Activated CD8-positive, alpha-beta memory T cell treated with anti-CD3 and anti-CD28 coated beads for 4 hours (primary cell): ENCODE measurements at places on chromosomes 11 and 22.

DNA sequence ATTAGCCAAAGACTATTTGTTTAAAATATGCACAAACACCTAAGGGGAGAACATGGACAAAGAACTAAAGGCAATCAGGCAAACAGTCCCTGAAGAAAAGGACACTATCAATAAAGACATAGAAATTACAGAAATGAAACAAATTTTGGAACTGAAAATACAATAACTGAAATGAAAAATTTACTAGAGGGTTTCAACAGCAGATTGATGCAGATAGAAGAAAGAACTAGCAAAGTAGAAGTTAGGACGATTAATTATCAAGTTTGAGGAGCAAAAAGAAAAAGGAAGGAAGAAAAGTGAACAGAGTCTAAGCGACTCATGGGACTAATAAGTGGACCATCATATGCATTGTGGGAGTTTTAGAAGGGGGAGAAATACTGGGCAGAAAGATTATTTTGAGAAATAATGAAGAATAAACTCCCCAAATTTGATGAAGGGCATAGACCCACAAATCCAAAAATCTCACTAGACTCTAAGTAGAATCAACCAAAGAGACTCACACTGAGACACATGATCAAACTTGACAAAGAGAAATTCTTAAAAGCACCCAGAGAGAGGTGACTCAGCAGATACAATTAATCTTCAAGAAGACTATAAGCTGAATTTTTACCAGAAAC lies 62.9 kb downstream of the JAM3 start:
- DNase-seq: no peak

DNA sequence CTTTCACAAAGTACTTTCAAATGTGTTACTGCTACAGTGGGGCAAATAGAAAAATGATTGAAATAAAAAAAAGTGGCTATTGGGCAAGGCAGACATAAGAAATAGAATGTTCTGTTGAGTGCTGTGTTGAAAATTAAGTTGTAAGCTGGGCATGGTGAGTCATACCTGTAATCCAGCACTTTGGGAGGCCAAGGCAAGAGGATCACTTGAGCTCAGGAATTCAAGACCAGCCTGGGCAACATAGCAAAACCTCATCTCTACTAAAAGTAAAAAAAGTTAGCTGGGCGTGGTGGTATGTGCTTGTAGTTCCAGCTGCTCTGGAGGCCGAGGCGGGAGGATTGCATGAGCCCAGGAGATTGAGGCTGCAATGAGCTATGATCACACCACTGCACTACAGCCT lies 26.9 kb upstream of the LDHA start:
- DNase-seq: no peak

DNA sequence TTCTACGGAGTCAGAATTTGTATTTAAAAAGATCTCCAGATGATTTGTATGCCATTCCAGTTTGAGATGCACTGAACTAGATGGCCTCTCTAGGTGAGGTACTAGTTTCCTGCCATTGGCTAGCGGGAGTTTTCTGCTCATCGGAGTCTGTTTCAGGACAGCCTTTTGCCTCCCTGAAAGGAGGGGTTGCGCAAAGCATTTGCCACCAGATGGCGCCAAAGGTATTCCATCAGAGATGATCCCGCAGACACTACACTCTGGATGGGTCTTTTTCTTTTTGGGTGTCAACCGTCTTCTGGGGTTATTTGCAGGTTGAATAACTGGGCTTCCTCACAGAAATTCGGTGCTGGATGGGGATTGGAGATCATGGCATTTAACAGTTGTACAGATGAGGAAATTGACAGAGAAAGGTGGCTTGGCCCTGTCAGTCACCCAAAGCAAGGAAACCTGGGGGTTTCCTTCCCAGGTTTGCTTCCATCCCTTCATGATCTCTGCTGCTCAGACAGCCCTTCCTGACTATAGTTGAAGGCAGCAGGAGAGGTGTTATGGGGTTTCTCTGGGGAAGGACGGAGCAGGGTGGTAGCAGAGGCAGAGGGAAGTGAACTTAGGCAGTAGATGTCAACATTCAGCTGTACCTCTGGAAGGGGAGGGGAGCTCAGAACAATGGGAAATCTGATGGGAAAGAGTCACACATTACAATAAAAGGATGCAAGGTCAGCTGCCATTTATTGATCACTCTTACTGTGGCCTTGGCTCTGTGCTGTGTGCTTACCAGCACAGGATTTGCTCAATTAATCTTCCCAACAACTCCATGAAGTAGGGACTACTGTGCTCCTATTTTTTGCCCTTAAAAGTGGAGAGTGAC lies 81.6 kb downstream of the CCDC81 start:
- DNase-seq: peak; percentile 40

DNA sequence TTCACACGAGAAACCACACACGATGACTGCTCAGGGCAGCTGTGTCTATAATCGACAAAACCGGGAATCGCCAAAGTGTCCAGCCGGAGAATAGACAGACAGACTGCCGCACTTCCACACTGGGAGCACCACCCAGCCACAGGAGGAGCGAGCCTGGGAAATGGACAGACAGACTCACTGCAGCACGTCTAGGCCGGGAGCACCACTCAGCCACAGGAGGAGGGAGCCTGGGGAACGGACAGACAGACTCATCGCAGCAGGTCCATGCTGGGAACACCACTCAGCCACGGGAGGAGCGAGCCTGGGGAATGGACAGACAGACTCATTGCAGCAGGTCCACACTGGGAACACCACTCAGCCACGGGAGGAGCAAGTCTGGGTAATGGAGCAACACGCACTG lies 137.2 kb downstream of the BRD1 start:
- no peak for DNase-seq

- no peak for DNase-seq
These were observed 50.3 kb downstream of the CDKN1C start for GRCh38 chr11:2835296-2835695.

- no peak for DNase-seq
These were observed 70.1 kb downstream of the LRP5 start for GRCh38 chr11:68382358-68382998.

DNA sequence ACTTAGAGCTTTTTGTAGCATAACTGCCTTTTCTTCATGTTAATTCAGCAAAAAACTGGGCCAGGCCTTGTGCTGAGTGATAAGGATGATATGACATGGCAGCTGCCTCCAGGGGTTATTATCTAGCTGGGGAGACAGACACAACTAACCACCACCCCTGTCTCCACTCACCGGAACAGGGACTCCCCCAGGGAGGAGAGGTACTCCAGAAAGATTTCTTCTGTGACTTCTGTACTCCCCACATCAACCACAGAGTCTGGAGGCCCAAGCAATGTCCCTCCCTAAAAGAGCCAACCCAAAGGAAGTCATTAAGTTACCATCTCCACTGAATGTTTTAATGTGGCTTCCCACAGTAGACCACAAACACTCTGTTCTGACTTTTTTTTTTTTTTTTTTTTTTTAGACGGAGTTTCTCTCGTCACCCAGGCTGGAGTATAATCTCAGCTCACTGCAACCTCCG lies 14.3 kb upstream of the PMM1 start:
- peak; percentile 33 for DNase-seq

GRCh38 chr11:134510233-134511040 lies 98.4 kb upstream of the B3GAT1 start:
- no peak for DNase-seq

DNA sequence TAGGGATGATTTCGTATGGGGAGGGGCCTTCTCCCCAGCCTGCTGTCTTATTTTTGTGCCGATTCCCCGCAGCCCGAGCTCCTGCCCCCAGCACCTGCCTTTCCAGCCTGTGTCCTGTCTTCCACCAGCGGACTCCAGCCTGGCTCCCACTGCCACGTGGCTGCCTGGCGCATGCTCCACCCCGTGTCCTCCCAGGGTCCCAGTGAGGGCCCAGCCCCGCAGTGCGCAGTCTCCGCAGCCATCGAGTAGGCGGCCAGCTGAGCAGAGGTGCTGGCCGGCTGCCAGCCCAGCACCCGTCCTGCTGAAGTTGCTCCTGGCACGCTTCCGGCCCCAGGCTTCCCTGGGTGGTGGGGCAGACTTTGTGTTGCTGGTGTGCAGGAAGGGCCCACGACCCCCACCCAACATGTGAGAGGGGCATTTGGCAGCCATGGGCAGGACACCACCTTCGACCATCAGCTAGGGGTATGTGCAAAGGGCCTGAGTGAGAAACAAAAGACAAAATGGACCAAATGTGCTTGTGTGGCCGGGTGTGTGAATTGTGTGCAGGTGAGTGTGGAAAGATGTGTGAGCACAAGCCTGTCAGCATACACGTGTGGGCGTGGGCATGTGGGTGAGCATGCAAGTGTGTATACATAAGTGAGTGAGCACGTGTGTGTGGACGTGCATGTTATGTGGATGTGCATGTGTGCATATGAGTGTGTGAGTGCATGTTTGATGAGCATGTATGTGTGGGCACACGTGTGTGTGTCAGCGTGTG lies 55.9 kb downstream of the RTN4R start:
- no peak for DNase-seq

GRCh38 chr11:106280036-106280435 lies 202.6 kb downstream of the AASDHPPT start:
- no peak for DNase-seq

- peak; percentile 60 for DNase-seq
These were observed at the start of gene HTATIP2 for GRCh38 chr11:20363500-20364340. TSS of gene HTATIP2 (plus strand) at chr11:20363714. CDS start at chr11:20364238, 524 bp downstream.

- no peak for DNase-seq
These were observed 4.8 kb downstream of the SPATA19 start for GRCh38 chr11:133840479-133840941.

GRCh38 chr22:28885939-28886338 lies 2.6 kb downstream of the ZNRF3 start:
- no peak for DNase-seq

DNA sequence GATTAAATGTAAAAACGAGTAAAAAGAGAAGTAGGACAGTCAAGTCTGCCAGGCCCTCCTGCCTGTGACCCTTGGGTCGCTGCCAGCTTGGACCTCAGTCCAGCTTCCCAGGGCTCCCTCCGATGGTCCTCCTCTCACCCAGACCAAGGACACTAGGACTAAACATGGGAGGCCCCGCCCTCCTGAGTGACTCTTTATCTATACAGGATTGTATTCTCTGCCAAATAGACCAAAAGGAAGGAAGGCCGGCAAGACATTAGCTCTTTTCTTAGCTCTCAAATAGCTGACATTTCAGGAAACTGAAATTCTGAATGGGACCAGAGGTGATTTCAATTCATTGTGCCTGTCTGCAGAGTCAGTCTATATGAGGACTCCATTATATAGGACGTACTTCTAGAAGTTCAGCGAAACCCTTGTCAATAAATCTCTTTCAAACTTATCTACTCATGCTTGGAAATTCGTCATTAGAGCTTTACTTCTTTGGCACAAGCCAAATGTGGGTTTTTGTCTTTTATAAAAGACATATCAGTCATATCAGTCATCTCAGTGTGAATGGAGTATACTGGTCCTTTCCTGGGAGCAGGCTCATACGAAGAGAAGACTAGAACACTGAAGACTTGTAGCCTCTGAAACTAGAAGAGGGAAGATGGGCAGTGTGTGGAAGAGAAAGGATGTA lies 28.5 kb downstream of the ADORA2A start:
- no peak for DNase-seq

DNA sequence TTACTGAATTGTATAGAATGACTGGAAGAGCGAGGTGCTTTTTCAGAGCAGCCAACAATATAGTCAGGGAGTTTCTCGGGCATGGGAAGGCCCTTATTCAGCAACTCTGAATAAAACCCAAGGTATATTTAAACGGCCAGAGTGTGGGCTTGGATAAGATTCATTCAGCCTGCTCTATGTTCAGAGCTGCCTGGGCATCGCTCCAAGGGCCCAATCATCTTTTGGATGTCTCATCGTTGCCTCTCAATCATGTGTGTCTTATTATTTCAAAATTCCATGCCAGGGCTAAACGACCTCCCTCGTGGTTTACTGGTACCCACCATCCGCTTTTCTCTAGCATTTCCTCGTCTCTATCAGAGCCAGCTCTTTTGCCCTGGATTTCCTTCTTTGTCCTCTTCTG lies 19.5 kb upstream of the NTM start:
- DNase-seq: no peak

GRCh38 chr22:40022536-40023240 lies 27.9 kb downstream of the FAM83F start:
- no peak for DNase-seq

DNA sequence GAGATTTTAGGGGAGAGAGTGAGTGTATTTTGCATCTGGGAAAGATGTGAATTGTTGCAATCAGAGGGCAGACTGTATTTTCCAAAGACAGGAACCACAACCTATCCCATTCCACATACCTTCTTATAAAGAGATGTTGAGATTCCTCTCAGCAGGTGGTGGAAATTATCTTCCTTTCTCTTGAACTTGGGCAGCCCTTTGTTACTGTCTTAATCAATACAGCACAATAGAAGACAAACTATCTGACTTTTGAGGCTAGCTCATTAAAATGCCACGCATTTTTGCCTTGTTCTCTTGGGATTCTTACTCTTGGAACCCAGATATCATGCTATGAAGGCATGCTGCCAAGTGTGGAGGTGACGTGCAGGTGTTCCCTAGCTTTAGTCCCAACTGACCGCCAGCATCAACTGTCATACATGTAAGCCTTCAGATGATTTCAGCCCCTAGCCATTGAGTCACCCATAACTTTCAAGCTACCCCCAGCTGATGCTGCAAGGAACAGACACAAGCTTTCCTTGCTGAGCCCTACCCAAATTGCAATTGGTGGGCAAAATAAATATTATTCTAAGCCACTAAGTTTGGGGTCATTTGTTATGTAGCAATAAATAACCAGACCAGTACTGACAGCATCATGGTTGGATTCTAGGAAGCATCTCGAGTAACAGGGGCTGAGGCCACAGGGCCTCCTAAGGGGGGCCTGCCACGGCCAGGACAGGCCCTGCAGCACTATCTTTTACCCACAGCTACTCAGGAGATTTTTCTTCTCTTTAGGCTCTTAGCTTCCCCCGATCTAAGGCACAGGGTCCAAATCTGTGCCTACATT lies 63.0 kb downstream of the RPL27A start:
- no peak for DNase-seq

GRCh38 chr11:108592591-108593213 lies 866 bp downstream of the EXPH5 start:
- no peak for DNase-seq

DNA sequence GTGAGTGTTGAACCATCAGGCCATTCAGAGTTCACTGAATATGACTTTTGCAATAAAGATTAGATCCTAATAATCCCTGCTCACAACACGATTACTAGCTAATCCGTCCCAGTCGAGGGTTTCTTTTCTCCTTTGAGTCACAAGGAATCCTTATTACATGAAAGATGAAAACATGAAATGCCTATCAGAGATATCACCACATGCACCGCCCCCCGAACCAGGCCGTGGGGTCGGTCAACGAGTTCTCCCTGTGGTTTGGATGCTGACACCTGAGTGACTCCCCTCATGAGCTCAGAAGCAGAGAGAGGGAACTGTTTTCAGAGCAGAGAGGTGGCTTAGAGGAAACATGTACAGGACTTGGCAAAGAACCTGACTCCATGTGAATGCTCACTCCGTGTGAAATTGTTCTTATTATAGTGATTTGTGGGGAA lies 263.3 kb downstream of the ETS1 start:
- DNase-seq: no peak
